ENCODE measurements at places on chromosomes 2 and 18.

GRCh38 chr2:169091256-169091655 is 21.9 kb downstream of the DHRS9 start:
- no peak for DNase-seq

GRCh38 chr18:55912071-55912470 is 324.1 kb upstream of the TCF4 start:
- DNase-seq: no peak

- no peak for DNase-seq
Measured at GRCh38 chr2:73172963-73173362, 29.4 kb upstream of the NOTO start.

DNA sequence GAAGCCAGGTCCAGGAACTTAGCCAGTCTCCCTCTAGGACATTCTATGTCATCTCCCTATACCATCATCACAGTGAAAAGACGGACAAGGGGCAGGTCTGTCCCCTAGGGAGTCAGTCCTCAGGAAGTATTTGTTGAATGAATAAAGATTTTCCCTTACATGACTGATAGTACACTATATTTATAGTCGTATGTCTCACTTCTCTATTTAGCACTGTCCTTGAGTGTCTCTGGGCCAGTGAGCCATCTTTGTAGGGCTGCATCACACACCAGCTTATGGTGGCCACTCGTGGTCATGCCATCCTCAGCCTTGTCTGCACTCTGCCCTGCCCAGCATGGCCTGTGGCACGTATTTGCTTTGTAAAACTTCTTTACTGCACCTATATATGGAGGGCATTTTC is 25.8 kb downstream of the PTPN18 start:
- DNase-seq: no peak

DNA sequence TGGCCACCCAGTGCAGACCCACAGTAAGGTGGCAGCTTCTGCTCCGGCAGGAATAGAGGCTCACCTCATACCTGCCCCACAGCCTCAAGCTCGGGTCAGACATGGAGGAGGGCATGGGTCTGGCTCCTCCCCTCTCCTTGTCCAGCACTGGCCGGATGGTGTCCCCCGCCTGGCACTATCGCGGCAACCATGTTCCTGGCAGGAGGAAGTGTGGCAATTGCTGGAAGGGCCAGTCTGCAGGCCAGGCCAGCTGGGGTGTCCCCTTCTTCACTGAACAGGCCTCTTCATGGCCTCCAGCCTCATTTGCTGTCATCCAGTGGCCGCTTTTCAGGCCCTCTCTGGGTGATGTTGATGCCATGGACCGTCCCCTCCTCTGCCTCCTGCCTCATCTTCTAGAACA is 41.4 kb upstream of the SMAD7 start:
- no peak for DNase-seq

- DNase-seq: no peak
Measured at GRCh38 chr2:17052001-17052400, 386.4 kb upstream of the CYRIA start.

DNA sequence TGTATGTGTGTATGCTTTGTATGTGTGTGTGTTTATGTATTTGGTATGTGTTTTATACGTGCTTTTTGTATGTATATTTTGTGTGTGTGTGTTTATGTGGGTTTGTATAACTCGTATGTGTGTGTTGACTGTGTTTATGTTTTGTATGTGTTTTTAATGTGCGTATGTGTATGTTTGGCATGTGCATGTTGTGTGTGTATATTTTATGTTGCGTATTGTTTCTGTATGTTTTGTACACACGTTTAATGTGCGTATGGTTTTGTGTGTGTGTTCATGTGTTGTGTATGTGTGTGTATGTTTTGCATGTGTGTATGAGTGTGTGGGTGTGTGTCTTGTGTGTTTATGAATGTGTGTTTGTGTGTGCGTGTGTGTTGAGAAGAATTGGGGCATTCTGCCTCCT is 55.2 kb upstream of the NCK2 start:
- no peak for DNase-seq

DNA sequence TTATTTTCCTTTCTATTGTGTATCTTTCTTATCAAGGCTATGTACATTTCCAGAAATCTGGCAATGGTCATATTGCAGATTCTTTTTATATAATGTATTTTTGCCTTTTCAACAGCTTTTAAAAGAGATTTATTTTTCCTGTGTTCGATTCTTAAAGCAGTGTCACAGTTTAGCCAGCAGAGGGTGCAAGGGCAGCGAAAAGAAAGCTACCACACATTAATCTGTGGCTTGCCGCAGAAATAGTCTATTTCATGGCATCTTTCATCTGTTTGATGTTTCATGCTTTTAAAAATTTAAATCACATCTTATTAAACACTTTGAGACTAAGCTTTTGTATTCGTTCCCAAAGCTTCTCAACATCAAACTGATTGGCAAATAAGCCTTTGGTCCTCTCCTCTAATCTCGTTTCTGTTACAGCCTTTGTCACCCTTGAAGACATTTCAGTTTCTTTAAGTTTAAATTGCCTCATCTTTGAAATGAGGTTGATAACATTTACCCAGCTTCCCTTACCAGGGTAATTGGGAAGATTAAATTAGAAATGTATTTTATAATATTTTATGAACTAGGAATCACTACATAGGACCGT is 73.3 kb downstream of the PIK3C3 start:
- DNase-seq: no peak

DNA sequence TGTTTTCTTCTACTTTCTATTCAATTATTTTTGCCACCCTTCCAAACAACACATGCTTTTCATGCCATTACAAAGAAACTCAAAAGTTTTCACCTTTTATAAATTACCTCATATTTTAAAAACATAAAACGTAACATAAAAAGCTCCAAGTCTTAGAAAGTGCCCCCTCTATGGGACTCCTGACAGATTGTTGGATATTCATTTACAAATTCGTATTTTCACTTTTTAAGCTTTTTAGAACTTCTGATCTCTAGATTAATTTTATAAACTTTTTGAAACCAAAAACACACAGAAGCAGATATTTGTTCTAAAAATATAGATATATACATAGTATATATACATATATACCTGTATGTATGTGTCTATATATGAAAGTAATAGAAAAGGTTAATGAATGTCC is 1.5 kb downstream of the COL5A2 start:
- DNase-seq: no peak

GRCh38 chr2:158686210-158686691 is 108.9 kb upstream of the DAPL1 start:
- DNase-seq: no peak

DNA sequence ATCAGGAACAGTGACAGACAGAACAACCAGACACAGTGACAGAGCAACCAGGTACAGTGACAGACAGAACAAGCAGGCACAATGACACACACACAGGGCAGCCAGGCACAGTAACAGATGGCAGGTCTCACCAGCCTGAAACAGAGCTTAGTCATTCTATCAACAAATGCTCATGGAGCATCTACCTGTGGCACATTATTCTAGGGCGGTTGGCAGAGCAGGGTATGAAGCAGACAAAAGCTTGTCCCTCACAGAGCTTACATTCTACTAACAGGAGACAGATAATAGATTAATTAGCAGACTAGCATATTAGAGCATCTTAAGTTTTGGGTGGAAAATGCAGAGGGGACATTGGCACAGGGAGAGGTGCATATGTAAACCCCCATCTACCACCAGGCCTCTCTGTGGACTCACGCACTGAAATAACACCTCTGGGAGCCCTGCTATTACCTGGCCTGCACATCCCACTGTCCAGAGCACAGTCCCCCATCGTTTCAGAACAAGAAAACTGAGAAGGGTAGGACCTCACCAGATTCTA is 64.1 kb upstream of the RAB6C start:
- DNase-seq: no peak

DNA sequence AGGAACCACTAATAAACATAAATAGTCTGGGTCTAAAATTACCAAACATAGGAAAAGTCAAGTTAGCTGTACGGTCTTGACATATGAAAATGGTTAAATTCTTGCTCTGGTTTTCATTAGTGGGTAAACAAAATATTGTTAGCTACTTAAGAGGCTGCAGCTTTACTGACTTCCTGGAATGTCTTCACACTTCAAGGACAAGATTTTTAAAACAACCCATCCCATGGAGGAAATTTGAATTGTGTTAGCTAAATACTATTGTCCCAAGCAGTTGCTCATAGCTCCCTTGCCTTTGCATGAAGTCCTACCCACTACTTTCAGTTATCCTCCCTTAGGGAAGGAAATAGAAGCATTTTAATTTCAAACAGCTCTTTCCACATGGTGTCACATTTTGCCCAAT is 128.5 kb downstream of the EPHA4 start:
- DNase-seq: no peak

DNA sequence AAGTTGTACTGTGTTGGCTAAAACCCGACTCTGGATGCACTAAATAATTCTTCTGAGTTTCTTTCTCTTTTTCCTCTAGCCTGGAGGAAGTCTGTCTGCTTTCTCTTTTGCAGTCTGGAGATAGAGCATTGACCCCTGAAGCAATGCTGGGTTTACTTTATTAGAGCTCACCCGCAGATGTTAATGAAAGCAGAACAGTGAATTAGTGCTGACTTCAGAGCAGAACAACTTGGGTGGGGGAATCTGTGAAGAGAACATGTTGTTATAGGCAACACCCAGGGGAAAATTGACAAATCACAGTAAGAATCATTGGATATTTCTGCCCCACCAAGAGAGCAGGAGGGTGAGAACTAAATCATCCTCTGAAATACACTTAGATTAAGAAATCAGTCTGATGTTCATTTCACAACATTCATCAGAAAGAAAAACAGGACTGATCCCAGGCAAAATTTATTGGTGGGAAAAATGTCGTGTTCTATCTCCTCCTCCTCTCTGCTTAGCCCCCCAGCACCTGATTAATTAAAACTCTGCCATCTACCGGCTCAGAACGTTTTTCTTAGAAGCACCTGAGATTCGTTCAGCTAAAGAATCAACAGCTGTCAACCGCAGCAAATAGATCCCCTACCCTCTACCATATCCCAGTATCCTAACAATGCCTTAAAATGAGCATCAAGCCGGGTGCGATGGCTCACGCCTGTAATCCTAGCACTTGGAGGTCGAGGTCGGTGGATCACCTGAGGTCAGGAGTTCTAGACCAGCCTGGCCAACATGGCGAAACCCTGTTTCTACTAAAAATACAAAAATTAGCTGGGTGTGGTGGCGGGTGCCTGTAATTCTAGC is 165.1 kb downstream of the FMNL2 start:
- no peak for DNase-seq

DNA sequence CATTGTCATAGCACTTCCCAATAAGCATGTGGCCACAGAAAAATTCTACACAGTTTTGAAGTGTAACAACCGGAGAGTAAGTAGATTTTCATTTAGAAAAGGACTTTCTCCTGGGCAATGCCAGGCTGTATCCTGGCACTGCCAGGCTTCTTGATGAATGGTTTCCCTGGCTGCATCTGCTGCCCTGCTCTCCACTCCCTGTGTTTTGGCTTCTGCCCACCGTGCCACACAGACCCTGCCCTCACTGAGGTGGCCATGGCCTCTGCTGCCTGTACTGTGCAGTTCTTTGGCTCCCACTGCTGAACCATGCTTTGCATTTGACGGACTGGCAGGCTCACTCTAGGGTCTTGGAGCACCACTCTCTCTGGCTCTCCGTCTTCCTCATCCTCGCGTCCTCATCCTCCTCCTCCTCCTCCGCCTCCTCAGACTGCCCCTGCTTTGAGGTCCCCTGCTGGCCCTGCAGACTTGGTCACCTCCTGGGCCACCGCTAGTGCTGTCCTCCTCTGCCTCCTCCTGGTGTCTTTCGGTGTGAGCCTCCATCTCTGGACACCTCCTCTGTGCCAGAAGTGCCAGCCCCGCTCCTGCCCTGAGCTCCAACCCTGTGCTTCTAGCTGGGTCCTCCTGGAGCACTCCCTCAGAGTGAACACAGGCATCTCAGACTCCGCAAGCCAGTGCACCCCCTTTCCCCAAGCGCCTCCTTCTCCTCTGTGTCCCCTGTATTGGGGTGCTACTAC is 45.9 kb upstream of the CNGA3 start:
- no peak for DNase-seq

- DNase-seq: no peak
Measured at GRCh38 chr2:24123922-24124580, 782 bp downstream of the FAM228B start.

- DNase-seq: no peak
Measured at GRCh38 chr2:197996583-197996982, 192.2 kb downstream of the PLCL1 start.

DNA sequence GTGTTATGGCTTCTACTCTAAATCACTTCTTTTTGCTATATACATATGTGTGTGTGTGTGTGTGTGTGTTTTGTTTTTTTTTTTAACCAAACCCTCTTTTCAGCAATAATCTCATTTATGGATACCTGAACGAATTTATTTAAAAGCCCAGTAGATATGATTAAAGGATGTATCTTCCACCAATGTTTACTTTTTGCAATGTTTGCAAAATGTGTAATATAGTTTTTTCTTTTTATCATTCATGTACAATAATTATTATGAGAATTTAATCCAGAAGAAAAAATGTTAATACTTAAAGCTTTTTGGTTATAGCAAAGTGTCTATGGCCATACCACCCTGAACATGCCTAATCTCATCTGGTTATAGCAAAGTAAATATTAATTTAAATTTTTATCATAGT is 1.6 kb upstream of the CNDP2 start:
- DNase-seq: no peak

DNA sequence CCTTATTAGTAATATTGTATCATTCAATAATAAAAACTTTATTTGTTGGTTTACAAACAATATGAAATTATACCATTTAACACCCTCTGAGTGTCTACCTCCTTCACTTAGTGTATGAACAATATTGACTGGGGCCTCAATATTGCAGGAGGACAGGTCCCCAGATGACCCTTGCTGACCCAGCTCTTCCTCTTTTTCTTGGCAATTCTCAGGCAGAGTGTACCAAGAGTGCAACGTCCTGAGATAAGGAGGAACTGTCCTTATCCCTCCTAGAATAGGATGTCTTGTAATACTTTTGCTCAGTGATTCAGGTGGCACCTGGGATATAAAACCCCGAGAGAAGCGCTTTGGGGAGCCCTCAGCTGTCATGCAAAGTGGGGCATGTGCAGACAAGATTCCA is 76.8 kb downstream of the PLA2R1 start:
- no peak for DNase-seq
